ENCODE measurements at places on chromosomes 1 and 21.

DNA sequence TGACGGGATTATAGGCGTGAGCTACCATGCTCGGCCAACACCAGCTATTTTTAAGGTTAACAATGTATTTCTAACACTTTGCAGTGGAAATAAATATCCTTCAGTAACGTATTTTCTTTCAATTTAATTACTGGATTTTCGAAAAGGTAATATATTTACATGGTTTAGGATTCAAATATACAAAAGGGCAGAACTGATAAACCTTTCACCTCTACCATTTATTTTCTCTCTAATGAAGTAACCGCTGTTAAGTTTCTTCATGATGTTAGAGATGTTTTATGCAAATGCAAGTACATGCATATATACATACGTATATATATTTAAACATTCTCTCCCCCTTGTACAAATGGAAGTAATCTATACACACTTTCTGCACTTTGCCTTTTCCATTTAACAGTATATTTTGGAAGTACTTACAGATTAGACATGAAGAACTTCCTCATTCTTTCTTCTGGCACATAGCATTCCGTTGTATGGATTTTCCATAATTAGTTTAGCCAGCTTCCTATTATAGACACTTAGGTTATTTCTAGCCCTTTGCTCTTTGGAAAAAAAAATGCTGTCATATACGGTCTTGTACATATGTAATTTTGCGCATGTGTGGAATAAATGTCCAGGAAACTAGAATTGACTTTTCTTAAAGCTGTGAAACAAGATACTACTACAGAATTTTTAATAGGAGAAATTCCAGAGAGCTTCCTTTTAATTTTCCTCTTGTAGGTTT, 14.9 kb upstream of the HJV start:
- DNase-seq = no peak

- DNase-seq = no peak
Measured at GRCh38 chr1:235078480-235079381, 49.9 kb downstream of the TOMM20 start.

DNA sequence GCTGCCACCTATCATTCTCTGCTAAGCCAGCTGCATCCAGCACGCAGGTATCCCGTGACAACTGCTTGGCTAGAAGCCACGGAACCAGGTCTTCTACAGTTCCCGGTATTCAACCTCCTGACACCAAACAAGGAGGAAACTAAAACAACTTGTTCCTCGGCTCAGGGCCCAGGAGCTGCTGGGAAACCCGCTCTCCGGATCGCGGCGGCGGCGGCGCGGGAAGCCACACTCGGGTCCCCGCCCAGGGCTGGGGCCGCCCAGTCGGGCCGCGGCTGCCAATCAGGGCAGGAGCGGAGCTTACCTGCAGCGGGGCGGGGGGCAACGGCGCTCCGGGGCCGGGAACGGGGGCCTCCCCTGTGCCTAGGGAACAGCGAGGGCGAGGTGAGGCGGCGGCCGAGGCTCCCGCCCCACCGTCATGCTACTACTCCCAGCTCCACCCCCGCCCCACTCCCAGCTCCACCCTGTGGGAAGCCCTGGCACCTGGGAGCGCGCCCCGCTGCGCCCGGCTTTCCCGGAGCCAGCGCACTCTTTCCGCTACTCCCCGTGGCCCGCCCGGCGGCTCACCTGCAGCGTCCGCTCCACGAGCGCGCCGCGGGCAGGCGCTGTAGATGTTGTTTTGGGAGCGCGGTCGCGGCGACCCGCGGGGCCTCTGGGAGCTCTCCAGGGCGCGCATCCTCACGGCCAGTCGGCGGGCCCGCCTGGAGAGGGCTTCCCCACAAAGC, 12.1 kb downstream of the IL24 start:
- DNase-seq = peak; percentile 28

- DNase-seq = no peak
Measured at GRCh38 chr1:167923324-167924056, 9.6 kb upstream of the ADCY10 start.

- no peak for DNase-seq
Measured at GRCh38 chr1:185402930-185403329, 85.9 kb upstream of the IVNS1ABP start.

DNA sequence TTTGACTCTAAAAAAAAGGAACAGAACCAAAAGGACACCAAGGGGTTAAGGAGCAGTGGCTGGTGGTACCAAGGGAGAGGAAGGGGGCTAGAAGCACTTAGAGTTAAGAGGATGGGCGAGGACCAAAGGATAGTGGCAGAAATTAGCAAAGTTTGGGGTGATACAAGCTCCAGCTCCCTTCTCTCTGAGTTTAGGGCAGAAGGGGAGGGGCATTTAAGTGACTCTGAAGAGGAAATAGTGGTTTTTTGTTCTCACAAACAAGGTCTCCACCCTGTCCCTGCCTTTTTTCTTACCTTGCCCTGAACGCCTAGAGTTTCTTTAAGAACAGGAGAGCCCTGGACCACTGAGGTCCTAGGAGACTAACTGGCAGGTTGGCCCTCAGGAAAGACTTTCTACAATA, 3.3 kb downstream of the CDC42SE1 start:
- DNase-seq = no peak

DNA sequence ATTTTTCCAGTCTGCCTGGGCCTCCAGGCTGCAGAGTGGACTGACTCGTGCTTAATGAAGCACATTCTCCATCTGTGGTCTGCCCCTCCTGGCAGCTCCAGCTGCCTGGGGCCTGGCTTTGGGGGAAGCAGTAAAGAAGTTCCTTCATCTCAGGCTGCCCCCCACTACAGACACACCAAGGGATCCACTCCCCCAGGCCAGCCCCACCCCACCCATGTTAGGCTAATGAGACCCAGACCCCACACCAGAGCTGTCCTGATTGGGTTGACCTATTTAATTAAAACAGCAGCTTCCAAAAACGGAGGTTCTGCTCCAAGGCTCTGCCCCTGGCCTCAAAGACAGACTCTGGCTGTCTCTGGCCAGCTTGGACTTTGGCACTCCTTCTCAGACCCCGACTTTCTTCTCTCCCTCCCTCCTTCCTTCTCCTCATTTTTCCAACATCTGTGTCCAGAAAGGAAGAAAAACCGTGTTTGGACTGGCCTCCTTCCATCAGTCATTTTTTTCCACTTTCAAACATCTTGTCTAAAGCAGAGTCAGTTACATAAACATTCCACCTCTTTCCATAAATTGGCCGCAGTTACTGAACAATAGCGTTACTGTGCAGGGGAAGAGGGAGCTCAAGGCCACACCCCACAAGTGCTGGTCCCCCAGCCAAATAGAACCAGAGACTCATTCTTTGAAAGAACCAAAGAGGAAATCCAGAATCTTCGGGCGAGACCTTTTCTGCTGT, 29.7 kb downstream of the SERTAD4 start:
- DNase-seq = no peak

All from activated CD8-positive, alpha-beta memory T cell treated with anti-CD3 and anti-CD28 coated beads for 1 hour (primary cell).